T follicular helper cell (primary cell): ENCODE measurements at places on chromosomes 3 and 15.

DNA sequence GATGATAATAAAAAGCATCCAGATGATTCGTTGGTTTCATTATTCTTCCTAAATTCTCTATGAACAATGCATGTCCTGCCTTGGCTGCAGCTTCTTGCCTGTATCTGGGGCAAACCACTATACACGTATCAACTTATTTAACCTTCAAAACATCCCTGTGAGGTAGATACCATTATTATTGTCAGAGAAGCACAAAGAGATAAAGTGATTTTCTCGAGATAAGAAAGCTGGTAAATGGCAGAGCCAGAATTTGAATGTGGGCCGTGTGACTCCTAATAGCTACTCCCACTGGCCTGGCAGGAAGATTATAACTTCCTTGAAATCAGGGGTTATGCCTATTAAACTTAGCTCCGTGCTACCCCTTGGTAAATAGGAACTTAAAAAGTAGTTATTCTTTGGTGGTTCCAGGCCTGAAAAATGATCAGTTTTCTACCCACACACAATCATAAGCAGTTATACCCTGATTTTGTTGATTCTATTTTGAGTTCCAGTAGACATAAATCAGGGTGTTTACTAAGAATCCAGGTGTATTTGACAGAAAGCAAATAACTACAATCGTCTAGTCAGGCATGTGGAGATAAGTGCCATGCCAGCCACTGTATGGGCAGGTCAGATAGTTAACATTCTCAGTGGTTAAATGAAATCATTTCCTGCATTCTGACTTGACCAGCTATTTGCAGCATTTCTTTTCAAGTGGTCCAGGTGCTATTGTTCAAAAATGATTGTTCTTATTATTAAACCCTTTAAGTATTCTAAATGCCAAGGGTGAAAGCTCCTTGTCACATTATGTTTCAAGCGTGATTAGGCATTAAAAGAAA, 99.2 kb upstream of the LRRN1 start:
- no peak for DNase-seq

DNA sequence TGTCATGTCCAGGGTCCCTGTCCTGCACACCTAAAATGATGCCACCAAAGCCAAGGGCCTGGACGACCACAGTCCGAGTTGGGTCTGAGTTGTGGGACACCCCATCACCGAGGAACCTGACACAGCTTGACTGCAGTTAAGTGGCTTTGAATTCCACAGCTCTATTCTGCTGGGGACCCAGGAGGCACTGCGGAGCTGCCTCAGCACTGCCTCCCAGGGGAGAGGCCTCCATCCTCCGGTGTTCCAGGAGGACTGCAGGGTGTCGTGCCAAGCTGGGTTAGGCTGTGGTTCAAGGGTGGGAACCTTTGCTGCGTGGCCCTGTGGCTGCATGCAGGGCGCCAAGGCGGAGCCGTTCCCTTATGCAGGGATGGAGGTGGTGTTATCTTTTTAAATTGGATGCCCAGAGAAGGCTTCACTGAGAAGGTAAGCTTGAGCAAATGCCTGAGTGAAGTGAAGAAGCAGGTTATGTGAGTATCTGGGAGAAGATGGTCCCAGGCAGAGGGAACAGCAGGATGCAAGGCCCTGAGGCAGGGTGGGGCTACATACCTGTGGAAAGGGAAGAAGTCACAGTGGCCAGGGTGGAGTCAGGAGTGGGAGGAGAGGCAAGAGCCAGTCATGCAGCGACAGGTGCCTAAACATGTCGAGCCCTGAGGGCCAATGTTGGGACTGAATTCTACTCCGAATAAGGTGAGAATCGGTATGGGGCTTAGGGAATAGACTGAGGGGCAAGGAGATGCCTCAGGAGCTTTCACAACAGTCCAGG, 144.8 kb downstream of the TPRA1 start:
- DNase-seq: no peak

DNA sequence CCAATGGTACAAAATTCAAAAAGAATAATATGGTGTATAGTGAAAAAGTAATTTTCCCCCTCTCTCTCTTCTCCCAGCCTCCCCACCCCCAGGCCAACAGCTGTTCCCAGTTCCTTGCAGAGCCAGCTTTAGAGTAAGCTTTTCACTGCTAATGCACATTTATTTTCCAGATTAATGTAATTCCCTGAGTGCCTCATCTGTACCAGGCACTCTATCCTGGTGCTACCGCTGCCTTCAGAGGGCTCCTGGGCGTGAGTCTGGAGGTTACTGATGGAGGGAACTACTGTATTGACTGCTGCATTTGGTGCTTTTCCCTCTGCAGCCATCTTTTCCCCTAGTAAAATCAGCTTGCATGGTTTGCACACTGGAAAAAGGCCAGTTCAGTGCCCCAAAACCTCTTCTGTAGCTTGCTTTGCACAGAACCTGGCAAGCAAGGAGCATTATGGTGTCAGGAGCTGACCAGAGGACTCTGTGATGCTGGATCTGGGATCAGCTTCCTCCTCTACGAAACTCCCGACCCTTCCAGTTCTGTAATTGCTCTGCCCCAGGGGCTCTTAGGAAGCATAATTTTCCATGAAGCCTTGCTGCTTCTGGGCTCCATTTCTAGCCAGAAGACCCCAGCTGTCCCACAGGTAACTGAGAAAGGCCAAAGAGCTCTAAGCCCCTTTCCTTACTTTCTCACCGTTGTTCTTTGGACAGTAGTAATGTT, 8.5 kb upstream of the USP3 start:
- DNase-seq: no peak

DNA sequence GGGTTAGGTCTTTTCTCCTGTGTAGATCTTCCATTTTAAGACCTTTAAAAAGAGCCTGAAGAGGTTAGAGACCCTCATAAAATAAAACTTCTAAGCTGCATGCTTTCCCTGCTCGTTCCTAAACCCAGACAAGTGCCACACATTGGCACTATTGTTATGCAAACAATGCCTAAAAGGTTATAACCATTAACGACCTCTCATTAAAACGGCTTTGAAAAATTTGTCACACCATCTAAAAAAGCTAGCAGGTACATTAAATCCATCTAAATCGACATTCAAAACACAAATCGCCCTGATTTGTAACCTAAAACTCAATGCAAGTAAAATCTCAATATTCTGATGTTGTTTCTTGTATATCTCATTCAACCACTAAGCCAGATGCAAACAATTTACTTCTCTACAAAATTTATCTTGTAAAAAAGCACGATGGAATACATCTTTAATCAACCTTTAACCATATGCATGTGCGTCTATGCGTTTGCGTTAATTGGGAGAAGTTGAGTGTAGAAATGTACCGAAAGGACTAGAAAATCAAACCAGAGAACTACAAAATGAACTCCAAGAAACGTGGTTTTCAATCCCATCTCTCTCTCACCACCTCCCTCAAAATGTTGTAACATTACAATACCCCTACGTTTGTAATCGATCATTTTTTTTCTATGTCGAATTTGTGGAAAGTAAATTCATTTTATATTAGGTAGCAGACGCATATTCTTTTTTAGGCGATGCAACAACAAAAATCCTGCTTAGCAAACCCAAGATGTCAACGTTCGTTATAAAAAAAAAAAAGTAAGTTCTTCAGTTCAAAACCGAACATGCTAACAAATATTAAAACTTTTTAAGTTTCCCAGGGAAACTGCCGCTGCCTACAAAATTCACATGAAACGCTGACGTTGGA, 1.2 kb downstream of the ALDH1A2 start:
- DNase-seq: no peak
